ENCODE measurements at places on chromosomes 7 and 10.

DNA sequence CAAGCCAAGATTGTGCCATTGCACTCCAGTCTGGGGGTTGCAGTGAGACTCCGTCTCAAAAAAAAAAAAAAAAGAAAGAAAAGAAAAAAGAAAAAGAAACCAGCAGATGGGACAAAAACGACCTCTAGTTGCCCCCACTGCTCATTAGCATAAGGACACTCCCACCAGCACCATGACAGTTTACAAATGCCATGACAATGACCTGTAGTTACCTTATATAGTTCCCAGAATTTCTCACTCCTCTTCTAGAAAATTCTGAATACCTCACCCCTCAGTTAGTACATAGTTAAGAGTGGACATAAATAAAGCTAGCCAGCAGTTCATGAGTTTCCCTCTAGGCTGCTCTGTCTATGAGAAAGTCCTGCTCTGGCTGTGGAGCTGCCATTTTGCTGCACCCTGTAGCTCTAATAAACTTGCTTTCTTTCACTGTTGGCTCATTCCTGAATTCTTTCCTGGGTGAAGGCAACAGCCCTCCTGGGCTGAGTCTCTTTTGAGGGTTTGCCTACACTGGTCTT lies 276.8 kb upstream of the AKR1E2 start:
- no peak for DNase-seq

DNA sequence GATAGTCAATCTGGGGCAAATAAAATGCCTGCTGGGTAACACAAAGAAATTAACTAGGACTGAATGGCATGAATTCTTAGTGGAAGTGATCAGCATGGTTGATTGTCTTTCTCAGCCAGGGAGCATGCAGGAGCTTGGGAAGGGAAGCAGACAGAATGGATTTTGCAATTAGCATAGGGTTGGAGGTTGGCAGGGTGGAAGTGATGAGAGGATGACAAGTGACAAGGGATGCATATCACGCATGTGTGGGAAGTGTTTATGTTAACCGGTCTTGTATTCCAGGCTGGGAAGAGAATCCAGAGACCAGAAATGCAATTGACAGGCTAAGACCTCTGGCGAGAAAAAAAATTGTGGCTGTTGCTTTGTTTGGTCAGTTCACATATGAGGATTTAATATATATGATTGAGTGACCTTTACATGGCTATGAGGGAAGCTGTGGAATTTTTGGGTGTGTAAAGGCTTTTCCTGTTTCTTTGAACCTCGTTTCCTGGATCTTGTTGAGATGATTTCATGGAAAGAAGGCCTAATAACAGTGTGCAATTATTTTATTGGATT lies 8.3 kb downstream of the MDFIC start:
- no peak for DNase-seq

DNA sequence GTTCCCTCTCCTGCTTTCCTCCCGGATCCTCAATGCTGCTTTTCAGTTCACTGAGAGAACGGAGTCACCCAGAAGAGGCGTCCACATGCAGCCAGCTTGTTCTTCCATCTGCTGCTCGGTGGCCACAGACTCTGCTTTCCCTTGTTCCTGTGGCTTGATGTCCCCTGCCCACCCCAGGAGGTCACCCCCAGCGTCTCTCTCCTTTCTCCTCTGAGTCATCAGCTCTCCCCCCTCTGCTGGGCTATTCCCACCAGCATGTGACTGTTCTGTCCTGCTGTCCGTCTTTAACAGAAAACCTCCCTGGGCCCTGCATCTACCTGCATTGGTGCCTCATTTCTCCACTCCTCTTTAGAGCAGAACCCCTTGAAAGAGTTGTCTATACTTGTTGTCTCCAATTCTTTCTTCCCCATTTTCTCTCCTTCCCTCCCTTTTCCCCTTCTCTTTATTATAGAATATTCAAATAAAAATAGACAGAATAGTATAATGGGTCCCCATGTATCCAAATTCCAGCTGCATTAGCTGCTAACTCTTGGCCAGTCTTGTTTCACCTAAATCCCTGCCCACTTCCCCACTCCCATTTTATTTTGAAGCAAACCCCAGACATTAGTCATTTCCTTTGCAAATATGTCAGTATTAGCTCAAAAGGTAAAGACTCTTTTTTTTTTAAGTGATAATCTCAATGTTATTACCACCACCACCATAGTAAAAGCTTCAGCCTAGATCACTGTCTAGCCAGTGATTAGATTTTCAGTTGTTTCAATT lies 4.1 kb downstream of the ZNF282 start:
- no peak for DNase-seq

- DNase-seq: no peak
Observed at GRCh38 chr7:41315764-41316163, 387.1 kb downstream of the INHBA start.

DNA sequence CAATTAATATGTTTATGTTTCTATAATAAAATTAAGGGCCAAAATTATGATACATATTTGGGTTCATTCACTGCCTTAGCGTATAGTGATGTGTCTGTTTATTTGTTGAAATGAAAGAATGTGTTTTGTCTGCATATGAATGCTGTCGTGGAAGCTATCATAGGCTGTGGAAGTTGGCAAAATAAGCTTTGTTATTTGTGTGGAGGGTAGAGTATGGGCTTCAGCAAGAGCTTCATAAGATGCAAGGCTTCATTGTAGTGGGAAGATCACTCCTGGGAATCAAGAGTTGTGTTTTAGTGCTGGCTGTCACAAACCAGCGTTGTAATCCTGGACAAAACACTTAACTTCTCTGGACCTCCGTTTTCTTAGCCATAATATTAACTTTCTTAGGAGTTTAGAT lies 2.5 kb downstream of the SLK start:
- DNase-seq: no peak

- no peak for DNase-seq
Observed at GRCh38 chr10:1398626-1399410, 338.5 kb downstream of the ADARB2 start.

GRCh38 chr10:86077871-86078638 lies 288.5 kb downstream of the GRID1 start:
- DNase-seq: no peak

DNA sequence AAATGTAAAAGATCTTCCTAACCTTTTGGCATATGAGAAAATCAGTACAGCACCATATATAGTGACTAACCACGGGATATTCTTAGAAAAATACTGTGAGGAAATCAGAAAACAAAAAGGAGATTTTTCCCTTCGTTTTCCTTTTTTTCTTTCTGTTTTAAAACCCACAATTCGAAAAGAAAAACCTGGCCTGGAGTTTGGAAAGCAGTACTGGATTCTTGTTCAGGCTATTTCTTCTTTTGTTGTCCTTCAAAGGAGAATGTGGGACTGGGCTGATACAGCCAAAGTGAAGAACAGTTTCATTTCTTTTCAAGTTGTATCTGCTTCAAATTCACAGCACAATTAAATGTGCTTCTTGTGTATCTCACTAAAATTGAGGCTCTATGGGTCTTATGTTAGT lies 156.8 kb upstream of the PHYHIPL start:
- DNase-seq: no peak

DNA sequence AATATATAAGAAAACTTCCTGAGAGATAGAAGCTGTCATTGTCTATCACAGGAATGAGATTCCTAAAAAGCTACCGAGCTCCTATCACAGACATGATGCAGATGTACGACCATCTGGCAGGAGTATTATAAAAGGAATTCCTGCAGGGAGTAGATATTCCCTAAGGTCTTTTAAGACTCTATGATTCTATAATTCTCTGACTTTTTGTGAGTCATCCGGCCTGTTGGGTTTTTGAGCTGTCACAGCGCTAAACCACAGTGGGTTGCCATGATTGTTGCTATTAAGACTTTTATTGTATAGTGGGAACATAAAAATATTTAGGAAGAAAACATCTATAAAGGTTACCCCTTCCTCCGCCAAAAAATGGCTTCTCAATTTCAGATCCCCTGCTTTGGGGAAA lies 223.4 kb downstream of the BMPER start:
- DNase-seq: no peak
